Spleen (tissue), 13 donors: ENCODE measurements at places on chromosomes 13 and 19. TPM values are rescaled to one million over a fixed set of nuclear protein-coding genes. Genes with fewer than 3 reads are reported as not detected.

- DNase-seq: peak; percentile 78
Observed at GRCh38 chr19:17332677-17333581, 1.7 kb downstream of the ANO8 start.

DNA sequence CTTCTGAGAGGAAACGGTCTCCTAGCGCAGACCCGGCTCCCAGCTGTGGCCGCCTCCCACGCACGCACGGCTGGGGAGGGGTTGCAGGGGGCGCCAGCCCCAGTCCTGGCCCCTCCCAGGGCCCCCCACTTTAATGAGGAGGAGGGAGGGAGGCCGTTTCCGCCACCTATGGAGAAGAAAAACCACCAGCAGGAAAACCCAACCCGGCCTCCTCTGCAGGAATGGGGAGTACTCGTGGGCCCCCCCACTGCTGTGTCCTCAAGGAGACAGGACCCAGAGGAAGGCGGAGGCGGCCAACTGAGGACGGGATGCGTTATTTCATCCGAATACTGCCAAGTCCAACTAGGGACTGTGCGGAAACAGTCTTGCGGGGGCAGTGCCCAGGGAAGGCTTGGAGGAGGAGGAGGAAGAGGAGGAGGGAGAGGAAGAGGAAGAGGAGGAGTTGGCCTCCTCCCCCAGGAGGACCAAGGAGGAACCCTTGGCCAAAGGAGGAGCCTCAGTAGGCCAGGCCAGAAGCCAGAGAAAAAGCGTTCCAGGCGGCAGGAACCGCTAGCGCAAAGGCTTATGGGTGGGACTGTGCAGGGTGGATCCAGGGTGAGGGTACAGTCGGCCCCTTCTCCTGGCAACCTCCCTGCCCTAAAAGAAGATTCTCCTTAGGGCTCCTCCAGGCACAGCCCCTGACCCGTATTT lies 3.9 kb upstream of the SSBP4 start:
- DNase-seq: peak; percentile 85

DNA sequence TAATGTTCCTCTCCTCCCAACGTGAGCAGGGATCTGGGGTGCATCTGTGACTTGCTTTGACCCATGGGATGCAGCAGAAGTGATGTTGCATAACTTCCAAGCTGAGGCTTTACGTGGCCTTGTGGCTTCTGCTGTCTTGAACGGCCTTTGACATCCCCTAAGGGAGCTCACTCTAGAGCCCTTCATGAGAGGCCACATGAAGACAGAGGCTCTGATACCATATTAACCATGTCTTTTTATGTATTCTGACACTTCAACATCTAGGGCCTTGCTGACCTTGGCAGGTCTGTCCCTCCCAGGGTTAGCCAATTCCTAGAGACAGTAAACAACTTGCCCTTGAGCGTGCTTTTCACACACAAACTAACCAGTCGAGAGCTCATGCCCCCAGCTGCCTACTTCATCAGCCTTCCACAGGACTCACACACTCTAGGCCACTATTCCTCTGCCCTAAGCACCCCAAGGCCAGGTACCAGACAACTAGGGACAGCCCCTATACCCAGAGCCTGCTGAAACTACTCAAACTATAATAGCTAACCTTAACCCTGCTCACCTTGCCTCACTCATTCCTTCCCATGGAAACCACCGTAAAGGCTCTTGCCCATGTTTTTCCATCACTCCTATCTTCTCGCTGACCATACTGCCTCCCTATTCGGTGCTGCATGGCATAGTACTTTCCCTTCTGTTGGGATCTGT lies 45.4 kb downstream of the CCDC70 start:
- no peak for DNase-seq

GRCh38 chr13:33583398-33583797 lies 234.6 kb upstream of the RFC3 start:
- DNase-seq: no peak

DNA sequence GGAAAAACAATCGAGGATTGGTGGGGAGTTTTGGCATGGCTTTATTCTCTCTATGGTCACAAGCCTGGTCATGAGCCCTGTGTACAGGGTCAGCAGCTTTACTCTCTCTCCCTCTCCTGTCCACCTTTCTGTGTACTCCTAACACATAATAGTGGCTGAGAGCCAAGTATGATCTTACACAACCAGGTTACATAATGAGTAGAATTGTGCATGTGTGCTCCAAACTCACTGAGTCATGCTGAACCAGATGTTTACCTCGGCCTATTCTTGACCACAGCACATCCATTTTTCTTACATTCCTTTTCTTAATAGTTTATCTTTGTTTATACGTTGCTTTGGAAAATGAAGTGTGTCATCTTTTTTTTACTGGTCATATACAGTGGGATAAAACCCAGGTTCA lies 53.1 kb downstream of the ZNF254 start:
- no peak for DNase-seq

DNA sequence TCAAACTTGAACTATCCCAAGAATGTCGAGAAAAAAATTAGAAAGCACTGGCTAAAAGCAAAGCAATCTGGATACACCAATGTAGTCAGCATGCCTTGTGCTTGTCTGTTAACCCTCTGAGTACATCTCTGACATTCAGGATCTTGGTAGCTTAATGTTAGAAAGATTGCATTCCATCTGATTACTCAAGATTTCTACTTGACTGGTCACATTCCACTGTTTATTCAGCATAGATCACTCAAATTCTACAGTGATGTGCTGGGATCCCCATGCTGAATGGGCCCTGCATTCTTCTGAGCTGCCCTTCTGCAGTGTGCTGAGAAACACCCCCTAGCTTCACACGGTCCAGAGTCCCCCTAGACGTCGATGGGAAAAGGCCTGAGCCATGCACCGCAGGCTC lies 295.4 kb upstream of the MAB21L1 start:
- no peak for DNase-seq

DNA sequence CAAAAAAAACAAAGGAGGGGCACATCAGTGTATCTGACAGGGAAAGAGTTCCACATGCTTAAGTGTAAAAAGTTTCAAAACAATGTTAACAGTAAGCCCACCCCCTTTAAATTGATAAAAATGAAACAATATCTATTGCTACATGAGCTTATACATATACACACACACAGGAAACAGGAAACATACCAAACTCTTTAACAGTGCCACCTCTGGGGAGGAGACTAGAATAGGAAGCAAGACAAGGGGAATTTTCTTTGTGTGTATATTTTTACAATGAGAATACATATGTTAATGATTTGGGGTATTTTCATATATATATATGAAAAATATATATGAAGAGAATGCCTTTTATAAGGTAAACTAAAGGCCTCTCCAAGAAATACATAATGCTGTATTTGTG lies 44.7 kb downstream of the TPT1 start:
- DNase-seq: no peak

GRCh38 chr13:38223089-38223488 lies 126.6 kb upstream of the UFM1 start:
- DNase-seq: no peak

DNA sequence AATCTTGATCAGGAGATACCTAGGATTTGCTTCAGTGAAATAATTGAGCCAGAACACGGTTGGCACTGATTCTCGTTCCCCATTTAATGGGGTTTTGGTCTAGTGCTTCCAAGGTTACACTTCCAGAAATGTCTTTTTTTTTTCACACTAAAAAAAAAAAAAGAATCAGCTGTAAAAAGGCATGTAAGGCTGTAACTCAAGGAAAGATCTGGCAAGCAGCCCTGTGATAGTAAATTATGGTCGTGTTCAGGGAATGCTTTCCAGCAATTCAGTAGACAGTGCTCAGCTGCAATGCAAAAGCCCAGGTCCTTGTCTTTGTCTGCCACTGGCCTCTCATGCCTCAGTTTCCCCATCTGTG lies 27.2 kb upstream of the NDUFS7 start:
- no peak for DNase-seq

DNA sequence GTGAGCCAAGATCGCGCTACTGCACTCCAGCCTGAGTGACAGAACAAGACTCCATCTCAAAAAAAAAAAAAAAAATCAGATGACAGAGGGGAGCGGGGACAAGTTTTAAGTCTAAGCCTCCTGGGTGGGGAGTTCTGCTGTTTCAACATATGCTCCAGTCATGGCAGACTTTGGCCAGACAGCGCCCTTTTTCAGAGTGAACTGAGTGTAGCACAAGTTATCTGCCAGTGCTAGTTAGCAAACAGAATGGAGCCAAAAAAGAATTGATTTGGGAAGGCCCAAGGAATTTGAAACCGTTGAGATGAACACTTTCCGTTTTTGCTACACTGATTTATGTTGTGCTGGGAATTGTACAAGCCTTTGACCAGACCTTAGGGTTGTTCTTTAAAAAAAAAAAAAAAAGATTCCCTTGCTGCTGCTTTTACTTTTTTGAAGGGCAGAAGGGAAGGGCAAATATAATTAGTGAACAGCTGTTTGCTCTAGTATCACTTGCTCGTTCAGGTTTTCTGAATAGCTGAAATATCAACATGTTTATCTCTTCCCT lies 5.7 kb downstream of the ACTN4 start:
- no peak for DNase-seq

- DNase-seq: no peak
Observed at GRCh38 chr19:44848036-44848811, 2.1 kb downstream of the NECTIN2 start.

GRCh38 chr13:79287939-79288795 lies 117.9 kb downstream of the RBM26 start:
- no peak for DNase-seq

DNA sequence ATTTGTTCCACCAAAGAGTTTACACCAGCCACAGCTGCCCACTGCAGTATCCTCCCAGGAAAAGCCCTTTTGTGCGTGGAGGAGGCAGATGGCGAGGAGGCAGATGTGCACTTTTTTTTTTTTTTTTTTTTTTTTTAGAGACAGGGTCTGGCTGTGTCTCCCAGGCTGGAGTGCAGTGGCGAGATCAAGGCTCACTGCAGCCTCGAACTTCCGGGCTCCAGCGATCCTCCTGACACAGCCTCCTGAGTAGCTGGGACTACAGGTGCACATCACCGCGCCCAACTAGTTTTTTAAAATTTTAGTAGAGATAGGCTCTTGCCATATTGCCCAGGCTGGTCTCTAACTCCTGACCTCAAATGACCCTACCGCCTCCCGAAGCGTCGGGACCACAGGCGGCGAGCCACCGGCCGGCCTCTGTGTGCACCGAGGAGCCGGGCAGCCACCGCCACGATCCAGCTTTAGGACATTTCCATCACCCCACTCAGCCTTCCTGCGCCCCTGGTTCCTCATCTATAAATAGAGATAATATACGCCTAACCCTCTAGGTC lies 563 bp upstream of the PDCD5 start:
- no peak for DNase-seq

DNA sequence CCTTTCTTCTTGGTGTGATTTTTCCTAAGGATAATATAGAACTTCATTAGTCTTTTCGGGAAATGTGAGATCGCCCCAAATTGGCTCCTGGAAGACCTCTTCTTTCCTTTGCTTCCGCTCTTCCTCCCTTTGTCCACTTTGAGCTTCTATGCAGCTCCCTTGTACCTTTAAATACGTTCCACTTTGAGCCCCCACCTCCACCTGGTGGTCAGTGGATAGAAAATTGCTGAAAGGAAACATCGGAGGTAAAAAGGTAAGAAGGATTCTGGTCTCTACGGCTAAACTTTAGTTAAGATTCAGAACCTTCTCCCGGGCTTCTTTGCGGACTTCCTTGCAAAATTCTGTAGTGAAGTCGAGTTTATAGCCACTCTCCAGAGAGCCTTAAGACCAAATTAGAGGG lies 55.0 kb upstream of the TM9SF2 start:
- no peak for DNase-seq

Gene C13orf46
- total RNA-seq: 0.83 TPM

Gene ZIC5
- total RNA-seq: not detected

Gene SPRED3
- 0.58 TPM for total RNA-seq
